ENCODE measurements at places on chromosomes 11 and 22.

- peak; percentile 80 for DNase-seq
These were observed 5.0 kb upstream of the PDE3B start for GRCh38 chr11:14638561-14638960.

DNA sequence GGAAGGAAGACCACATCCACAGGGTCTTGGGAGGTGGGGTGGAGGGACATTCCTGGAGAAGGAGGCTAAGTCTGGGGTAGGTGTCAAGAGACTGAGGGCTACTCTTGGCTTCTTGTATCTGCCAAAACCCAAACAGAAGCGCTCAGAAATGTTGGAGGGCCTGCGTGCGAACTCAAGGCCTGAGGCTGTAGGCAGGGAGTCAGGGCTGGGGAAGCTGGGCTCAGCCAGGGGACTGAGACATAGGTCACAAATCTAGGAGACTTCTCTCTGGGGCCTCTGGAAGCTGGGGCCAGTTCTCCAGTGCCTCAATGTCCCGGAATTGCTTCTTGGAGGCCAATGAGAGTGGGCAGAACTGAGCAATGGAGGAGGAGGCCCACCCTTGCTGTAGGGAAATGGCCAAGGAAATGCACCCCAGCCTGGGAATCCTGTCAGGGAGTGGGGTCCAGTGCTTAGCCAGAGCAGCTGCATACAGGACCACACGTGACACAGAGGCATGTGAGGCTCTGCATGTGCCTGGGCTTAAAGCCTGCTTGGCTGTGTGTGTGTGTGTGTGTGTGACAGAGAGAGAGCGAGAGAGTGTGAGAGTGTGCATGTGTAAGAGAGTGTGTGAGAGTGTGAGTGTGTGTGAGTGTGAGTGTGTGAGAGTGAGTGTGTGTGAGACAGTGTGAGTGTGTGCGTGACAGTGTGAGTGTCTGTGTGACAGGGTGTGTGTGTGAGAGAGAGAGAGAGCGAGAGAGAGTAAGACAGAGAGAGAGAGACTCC, 141.3 kb downstream of the ST3GAL4 start:
- no peak for DNase-seq

GRCh38 chr22:17964643-17965042, 59.7 kb downstream of the MICAL3 start:
- DNase-seq = no peak

DNA sequence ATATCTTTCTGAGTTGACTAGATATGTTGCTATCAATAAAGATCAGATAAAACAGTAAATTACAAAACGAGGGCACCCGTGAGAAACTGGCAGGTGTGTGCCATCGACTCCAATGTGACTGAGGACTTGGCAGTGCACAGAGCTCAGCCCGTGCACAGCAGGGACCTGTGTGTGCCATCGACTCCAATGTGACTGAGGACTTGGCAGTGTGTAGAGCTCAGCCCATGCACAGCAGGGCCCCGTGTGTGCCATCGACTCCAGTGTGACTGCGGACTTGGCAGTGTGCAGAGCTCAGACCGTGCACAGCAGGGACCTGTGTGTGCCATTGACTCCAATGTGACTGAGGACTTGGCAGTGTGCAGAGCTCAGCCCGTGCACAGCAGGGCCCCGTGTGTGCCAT, 347.2 kb upstream of the B3GAT1 start:
- DNase-seq = no peak

- no peak for DNase-seq
These were observed 197.8 kb downstream of the MAML2 start for GRCh38 chr11:96145163-96145585.

DNA sequence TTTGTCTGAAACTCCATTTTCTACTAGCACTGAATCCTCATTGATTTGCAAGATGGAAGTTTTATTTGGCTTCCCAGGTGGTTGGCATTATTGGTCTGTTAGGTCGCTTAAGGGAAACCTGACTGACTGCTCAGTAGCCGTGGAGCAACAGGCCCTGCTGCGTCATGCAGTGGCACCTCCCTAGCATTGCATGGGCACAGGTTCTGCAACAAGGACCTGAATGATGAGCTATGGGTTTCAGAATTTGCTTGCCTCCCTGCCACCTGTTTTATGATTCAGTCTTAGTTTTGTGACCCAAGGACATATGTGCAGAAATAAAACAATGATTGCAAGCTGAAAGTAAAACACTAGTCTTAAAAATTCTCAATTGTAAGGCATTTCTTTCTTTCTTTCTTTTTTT, 128.5 kb downstream of the SLC1A2 start:
- no peak for DNase-seq

DNA sequence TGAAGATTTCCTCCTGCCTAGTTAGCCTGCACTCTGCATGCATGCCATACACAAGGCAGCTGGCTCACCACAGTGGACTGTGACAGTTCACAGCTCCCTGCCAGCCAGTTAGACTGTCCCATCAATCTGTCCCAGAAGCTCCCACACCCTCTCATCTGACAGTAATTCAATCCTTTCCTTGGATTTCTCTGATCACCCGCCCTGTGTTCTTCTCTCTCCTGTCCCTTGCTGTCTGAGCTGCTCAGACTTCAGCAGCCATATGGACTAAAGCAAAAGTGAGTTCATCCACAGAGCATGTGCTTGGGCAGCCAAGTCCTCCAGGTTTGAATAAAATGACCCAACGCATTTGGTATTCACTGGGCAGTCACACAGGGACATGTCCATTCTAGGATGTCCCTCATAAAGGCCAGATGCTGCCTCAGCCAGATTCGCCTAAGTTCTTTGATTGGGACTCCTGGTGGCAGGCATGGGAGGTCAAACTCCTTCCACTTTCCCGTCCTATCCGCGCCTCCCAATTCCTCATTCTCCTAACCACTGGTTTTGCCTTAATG, 54.5 kb upstream of the ZBTB44 start:
- no peak for DNase-seq

GRCh38 chr22:25051073-25051472, 98.6 kb downstream of the KIAA1671 start:
- peak; percentile 38 for DNase-seq
